NCI-H460 (cell line): ENCODE measurements at places on chromosomes 12 and 14. TPM values are rescaled to one million over a fixed set of nuclear protein-coding genes. Genes with fewer than 3 reads are reported as not detected.

DNA sequence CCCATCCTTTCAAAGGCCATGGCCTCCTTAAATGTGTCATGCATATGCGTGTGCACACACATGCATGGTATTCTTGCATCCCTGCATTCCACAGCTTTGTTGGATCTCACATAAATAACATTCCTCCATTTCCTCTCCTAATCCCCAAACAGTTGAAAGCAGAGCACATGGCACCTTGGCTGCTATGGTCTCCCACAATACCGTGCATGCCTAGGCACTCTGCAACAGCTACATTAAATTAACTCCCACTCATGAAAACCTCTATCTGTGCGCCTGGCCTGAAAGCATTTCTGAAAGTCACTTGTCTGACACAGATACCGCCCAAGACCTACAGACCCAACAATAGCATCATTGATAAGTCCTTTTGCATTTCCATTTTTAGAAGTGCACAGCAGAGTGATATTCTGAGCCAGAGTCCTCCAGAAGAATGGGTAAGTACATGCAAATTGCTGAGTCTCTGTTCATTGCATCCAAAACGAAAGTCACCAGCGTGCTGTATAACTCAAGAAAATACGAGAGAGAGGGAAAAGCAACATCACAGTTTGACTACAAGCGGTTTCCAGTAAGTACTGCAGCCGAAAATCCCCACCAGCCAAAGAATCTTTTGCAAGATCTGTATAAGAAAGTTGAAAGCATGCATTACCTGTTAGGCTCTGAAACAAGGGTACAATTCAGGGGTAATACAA is 436 bp downstream of the ASB2 start:
- no peak for DNase-seq

DNA sequence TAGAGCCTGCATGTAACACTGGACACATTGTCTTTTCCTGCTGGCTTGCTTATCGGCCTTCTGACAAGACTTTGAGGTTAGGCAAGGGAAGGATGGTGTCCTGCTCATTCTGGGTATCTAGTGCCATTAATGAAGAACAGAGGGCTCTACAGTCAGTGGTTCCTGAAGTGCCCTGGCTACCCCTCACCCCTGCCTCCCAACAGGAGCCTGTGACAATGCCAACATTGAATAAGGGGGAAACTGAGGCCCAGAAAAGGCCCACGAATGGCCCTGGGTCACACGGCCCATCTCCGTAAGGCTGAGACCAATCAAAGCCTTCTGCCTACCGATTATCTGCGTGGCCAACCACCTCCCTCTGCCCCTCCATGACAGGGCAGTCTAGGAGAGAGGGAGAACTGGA is 2.1 kb downstream of the IFI27L2 start:
- no peak for DNase-seq

GRCh38 chr14:71469643-71470335 is 462.4 kb upstream of the RGS6 start:
- DNase-seq: no peak

GRCh38 chr14:85811340-85811739 is 281.4 kb downstream of the FLRT2 start:
- no peak for DNase-seq

- no peak for DNase-seq
Observed at GRCh38 chr12:124700810-124701592, 133.6 kb upstream of the NCOR2 start.

GRCh38 chr14:57831981-57832380 is 33.9 kb downstream of the SLC35F4 start:
- DNase-seq: no peak

RASAL1 gene
- 2.3 and 2.6 TPM in 2 replicates for total RNA-seq

CACNA1C gene
- total RNA-seq: 0.20 and 0.37 TPM in 2 replicates

DNA sequence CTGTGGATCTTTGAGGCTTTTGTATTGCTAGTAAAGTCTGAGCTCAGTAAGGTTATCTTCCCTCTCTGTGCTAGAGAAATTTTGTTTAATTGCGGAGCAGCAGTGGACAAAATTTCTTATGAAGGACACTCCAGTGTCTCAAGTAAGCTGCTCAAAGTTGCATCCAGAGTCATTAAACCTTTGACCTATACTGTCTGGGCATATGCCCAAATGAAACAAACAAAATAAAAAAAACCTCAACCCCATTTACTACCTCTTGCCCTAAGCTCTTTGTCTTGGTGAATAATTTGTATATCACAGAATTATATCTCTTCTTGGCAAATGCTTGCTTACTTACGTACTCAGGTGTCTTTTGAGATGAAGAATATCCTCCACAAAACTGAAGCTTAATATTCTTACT is 465.2 kb downstream of the SOX5 start:
- no peak for DNase-seq

GRCh38 chr12:92336641-92337040 is 191.0 kb upstream of the BTG1 start:
- no peak for DNase-seq

DNA sequence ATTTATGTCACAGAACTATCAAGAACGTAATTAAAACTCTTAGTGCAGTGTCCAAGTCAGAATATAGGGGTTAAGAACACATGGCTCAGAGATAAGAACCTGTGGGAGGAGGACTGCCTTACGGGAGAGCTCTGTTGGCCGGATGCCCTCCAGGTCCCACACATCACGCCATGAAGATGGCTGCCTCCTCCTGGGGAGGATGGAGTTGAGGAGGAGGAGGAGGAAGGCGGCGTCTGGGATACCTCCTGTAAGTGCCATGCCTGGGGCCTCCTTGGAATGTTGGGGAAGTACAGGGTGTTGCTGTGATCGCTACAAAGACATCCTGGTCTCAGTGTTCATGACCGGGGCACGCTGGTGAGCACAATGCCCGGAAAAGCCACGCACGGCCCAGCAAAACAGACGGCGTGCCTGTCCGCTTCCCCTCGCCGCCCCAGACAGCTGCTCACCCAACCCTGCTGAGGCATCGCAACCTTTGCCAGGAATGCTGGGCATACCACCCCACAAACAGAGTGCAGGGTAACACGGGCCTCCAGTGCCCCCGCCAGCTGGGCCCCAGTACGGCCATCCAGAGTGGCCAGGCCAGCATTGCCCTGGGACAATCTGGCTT is 28.7 kb upstream of the CD9 start:
- no peak for DNase-seq

SLC24A4 gene
- under 0.01 TPM in 1 of 2 replicates, not detected in the other for total RNA-seq

CLEC1B gene
- not detected in 2 replicates for total RNA-seq

CLEC4A gene
- total RNA-seq: not detected in 2 replicates
